Stimulated activated CD4-positive, alpha-beta T cell treated with anti-CD3 and anti-CD28 coated beads, Interleukin-4, amount 100 ng/mL, for 4 hours (primary cell): ENCODE measurements at places on chromosomes 5 and 9.

GRCh38 chr9:135587658-135588057 is 26.1 kb downstream of the PAEP start:
- DNase-seq, result no peak

DNA sequence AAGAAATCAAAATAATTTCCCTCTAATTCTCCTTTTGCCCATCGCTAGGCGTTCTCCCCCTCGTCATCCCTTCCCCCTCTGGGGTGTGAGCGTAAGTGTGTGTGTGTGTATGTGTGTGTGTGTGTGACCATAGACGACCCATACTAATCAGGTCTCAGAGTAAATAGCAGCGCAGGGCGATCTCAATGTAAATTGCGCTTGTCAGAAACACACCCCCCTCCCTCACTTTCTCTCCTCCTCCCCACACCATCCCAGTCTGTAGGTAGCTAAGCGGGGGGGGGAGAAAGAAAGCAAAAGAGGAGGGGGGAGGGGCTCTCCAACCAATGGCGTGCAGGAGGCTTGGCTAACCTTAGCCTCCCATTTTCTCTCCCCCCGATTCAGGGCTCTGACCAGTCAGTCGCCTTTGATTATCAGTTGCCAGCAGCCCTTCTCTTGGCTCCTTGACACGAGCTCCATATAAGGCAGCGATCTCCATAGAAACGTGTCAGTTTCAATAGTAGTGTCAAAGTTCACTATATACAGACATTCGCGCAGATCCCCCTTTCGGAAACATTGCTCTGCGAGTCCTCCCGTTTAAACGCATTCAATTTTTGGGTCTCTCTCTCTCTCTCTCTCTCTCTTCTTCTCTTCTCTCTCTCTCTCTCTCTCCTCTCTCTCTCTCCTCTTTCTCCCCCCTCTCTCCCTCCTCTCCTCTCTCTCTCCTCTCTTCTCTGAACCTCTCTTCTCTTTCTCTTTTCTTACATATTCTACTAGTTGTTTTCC is at the start of gene NR2F1:
Gene NR2F1, plus strand, starts transcription at position 546 of the 762 bp plus-strand sequence. CDS start 1,802 bp downstream, outside the sequence.
- DNase-seq, result no peak

DNA sequence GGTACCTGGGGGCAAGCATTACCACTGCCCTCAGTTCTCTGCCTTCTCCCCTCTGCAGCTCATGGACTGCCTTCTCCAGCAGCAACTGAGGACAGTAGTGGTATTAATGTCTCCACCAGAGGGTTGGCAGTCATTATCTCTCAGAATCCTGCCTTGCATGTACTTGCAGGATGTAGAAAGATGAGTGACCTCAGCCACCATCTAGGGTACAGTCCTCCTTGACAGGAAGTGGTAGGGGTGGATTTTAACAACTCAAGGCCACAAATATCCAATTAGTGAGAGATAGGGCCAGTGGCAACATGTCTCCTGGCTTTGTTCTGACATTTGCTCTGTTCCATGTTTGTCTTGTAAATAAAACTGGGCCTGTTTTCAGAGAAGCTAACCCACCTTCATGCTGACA is 47.2 kb downstream of the F2R start:
- DNase-seq, result no peak

DNA sequence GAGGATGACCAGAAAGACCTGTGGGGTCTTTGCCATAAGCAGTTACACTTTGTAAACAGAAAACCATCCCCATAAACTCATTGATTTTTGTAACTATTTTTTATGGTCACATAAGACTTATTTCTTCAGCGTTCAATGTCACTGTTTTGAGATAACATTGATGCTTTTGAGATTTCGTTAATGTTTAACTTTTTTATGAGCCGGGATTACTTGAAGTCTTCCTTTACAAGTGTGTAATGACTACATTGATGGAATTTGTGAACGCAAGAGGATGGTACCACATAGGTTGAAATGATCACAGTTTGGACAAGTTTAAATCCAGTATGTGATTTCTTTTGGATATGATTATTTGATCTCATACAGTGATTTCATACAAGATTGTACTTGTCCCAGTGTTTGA is 1.8 kb downstream of the SLC12A2 start:
- DNase-seq, result no peak

DNA sequence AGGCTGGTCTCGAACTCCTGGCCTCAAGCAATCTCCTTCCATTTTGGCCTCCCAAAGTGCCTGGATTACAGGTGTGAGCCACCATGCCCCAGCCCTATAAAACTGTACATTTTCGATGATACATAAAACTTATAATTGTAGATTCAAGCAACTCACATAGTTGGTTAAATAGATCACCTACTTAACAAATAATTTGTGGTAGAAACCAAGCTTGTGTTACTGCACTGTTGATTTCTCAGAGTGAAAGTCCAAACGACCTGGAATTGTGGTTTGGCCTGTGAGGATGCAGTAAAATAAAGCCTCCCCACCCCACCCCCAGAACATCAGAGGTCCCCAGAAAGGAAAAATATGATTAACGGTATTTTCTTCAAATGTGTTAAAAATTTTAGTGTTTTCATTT is 92.7 kb downstream of the TRIO start:
- DNase-seq, result no peak

DNA sequence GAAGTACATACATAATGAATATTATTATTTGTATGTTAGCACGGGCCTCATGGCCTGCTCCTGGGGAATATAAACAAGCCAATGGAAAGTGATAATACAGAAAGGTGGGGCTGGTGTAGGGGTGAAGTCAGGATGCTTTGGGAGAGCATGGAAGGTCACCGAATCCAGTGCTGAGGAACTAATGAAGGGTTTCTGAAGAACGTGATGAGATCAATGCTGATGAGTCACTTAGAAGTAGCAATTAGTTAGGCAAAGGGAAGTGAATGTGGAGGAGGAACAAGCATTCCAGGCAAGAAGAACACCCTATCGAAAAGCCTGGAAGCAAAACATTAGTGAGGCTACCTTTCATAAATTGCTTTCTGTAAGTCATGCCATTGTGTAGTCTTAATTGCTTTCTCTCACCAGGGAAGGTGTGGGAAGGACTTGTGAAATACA is 2.1 kb downstream of the ANXA1 start:
- no peak for DNase-seq

DNA sequence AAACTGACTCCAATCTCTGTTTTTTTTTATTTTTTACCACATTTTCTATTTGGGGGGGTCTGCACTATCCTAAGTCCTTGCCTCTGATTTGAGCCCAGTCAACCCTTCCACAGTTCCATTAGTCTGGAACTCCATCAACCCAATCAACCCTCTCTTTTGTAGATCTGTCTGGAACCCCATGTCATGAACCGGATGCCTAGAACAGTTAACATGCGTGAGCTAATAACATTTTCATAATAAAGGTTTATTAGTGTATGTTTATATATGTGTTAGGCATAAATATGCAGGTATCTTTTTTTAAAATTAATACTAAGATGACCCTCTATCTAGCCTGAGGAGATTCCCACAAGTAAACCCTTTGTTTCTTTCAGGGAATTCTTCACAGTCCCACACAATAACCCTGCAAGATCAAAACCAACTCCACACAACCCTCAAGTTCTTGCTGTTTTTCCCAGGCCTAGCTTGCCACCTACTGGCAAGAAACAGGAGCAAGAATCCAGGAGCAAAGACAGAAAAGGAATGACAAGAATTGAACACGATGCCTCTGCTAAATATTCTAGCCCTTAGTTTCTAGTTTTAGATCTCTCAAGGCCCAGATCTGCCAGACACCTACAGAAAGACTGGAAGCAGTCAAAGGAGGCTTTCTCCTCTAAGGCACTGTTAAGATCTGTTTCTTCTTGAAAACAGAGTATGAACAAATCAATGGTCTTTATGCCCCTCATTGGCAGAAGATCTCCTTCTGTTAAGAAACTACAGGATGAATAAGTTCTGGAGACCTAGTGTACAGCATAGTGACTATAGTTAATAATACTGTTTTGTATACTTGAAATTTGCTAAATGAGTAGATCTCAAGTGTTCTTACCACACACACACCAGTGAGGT is 100.4 kb downstream of the TRIM36 start:
- no peak for DNase-seq

GRCh38 chr5:76202182-76202581 is 119.0 kb downstream of the SV2C start:
- DNase-seq, result no peak

GRCh38 chr5:103117471-103117991 is 2.4 kb downstream of the GIN1 start:
- no peak for DNase-seq

GRCh38 chr9:75995066-75995465 is 104.6 kb downstream of the PCSK5 start:
- no peak for DNase-seq

- DNase-seq, result no peak
Observed at GRCh38 chr9:127999461-127999860, 18.7 kb upstream of the EEIG1 start.

GRCh38 chr5:143886651-143887638 is 75.0 kb downstream of the HMHB1 start:
- no peak for DNase-seq

DNA sequence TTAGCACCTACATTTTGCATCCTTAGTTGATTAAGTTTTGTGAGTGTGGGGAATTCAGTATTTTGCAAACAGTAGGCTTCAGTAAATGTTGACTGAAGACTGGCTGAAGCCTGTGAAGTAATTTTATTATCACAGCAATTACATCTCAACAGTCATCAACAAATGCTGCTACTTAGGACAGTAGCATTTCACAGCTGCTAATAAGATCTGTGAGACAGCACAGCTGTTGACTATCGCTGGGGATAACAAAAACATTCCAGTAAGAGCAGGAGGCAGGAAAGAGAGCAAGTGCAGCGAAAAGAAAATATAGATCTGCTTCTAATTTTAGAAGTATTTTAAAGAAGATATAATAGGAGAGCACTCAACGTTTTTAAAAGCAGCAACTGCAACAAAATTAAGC is 117.3 kb upstream of the FGF10 start:
- no peak for DNase-seq

- no peak for DNase-seq
Observed at GRCh38 chr9:126423142-126423915, 96.7 kb downstream of the MVB12B start.

DNA sequence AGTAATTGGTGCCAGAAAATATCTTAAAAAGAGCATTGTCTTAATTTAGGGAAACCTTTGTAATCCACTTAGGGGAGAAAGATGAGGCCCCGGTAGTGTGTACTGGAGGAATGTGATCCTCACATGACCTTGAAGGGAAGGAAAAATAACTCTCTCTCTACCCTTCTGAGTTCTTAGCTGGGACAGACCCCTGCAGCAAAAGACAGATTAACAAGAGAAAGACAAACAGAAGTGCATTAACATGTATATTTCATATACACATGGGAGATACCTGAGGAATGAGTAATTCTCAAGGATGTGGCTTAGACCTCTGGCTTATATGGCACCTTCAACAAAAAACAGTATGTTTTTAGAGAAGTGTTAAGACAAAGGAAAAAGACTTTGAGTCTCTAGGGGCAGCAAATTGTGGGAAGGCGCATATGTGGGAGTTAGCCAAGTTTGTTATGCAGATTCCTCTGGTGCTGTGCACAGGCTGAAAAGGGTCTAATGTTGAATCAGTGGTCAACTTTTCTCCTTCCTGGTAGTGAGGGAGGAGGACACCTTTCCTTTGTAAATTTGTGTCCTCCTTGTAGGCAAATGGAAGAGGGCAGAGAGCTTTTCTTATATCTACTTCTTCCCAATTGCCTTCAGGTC is 138.8 kb downstream of the LRRC70 start:
- no peak for DNase-seq

GRCh38 chr9:115141612-115142011 is 23.7 kb upstream of the TNC start:
- no peak for DNase-seq

DNA sequence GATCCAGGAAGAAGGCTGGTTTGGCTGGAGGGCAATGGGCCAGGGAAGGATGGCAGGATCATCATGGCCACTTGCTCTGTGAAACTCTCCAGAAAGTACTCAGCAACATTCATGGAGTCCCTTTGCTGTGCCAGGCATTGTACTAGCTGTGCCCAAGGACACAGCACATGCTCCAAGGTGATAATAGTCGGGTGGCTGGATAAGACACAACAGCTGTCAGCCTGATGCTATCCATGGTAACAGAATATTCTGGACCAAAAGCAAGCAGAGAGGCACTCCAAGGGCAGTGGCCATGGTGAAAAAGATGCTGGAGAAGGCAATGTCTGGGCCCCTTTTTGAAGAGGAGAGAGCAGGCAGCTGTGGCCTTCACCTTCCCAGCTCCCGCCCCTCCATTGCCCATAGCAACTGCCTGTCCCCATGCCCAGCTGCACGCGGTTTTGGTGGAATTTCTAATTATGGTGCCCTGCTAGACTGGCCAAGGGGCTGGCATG is 113.8 kb upstream of the CPEB4 start:
- DNase-seq, result no peak

- DNase-seq, result no peak
Observed at GRCh38 chr9:107112707-107113243, 170.3 kb upstream of the RAD23B start.

DNA sequence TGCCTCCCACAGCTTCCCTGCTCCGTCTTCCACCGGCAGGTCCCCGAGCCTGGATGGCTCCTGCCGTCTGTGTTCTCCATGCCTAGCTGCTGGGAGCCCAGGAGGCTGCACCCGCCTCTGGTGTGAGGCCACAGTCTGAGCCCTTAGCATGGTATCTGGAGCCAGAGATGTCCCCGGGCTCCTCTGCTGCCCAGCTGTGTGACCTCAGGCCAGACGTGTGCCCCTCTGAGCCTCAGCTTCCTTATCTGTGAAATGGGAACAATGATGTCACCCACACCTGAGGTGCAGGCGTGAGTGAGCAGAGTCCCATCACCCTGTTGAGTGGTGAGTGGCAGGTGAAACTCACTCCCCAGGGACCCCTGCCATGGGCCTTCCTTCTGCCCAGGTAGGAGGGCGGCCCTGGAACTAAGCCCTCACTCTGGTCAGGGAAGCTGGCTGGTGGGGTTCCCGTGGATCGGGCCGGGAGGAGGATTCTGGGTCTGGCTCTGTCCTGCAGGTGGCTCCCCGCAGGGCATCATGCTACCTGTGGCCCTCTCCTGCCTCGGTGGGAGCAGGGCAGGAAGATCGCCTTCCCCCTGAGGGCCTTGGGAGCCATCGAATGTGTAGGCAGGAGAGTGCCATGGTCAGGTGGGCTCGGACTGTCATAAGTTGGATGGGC is 239.0 kb downstream of the PBX3 start:
- DNase-seq, result no peak

DNA sequence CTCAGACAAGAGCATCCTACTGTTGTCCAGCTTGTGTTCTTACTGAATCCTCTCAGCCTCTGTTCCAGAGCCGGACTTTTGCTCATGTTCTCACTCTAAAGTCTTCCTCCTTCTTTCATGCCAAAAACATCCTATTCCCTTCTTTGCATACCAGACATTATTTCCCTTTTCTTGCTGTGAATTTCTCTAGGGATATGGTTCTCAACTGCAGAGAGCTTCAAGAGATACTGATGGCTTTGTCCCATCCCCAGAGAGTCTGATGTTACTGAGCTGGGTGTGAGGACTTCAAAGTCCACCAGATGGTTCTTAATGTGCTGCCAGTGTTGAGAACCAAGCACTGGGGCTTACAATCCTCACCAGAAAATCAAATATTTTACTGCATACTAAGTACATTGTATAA is 98.6 kb upstream of the FER start:
- no peak for DNase-seq
